ENCODE measurements at places on chromosomes 4 and X.
A peak's percentile ranks its signal among the peaks of the same experiment; 100 is the strongest.

- DNase-seq: no peak
These were observed 1.8 kb upstream of the GABRQ start for GRCh38 chrX:152635941-152636340.

DNA sequence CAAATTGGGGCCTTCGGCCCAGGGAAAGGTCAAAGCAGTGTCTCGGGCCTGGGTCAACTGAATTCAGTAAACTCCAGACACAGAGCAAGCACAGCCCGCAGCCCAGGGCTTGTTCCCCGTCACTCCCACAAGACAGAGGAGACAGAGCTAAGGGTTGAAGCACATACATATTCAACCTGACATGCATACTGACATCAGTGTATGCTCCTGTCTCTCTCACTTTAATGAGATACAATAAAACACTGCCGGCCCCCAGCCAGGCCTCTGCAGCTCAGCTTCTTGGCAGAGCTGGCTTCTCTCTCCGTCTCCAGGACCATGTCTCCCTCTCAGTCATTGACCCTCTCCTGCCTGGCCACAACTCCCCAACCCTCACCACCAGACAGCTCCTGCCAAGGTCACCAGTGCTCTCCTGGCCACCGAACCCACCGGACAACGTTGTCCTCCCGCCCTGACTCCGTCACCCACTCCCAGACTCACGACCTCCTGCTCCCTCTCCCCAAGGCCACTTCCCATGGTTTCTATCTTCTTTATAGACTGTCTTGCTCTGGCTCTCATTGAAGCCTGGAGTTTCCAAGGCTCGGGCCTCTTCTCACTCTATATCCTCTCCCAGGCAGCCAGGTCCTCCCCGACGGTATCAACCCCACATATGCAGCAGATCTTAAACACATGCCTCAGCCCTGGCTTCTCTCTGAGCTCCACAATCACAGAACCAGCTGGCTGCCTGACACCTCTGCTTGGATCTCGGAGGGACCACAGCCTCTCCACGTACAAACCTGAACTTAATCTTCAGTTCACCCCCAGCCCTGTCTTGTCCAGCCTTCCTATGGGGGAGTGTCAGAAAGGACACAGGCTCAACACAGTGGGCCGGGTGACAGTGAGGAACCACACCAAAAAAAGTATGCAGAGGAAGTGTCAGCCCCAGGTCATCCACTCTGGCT, 67.7 kb upstream of the C4orf50 start:
- no peak for DNase-seq

DNA sequence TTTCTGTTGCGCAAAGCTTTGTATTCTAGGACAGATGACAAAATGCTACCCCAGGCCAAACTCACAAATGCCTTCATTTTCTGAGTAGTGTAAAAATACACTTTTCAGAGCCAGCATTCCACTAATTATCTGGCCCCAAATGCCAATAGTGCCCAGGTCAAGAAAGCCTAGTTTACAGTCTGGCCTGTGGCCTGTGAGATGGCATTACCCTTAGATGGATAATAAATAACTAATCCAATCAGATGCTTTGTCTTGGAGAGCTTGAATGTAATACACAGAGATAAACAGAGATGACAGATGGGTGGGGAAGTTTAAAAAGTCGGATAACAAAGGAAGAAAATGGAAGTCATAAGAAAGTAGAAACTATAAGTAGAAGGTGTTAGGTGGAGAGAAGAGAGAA, 264.6 kb upstream of the FTHL17 start:
- no peak for DNase-seq

DNA sequence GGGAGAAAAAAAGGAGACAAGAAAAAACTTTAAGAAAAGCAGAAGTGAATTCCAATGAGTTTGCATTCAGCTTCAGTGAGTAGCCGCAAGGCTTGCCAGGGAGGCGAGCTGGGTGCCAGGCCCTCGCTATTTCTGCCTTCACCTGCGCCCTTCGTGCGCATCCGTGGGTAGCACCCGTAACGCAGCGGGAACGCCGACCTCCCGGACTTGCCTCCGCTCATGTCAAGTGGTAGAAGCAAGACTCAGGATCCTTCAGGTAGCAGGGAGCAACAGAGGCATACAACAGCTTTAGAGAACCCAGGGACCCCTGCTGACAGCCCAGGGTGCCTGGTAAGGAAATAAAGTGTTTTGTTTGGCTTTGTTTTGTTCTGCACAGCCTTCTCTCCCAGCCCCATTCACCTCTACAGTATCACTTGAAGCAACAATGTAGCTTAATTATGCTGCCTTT, 140.0 kb upstream of the BCOR start:
- no peak for DNase-seq

GRCh38 chr4:86586160-86586572, 7.9 kb upstream of the PTPN13 start:
- DNase-seq: no peak

GRCh38 chrX:135697601-135698000, 15.8 kb upstream of the CT45A1 start:
- DNase-seq: no peak

DNA sequence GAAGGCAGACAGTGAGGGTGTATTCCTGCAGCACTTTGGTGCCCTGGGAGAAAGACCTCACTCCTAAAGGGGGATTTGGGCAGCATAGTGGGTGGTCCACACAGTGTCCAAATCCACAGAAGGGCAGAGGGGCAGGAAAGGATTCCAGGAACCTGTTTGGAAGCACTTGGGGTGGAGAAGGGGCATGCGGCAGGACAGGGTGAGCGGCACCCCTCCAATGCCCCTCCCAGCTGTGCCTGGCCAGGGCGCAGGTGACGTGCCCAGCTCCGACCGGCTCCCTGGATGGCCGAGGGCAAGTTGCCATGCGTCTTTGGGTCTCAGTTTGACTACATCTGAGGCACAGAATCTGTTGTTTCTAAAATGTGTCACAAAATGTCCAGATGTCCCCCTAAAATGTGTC, 66.5 kb upstream of the HMX1 start:
- no peak for DNase-seq

DNA sequence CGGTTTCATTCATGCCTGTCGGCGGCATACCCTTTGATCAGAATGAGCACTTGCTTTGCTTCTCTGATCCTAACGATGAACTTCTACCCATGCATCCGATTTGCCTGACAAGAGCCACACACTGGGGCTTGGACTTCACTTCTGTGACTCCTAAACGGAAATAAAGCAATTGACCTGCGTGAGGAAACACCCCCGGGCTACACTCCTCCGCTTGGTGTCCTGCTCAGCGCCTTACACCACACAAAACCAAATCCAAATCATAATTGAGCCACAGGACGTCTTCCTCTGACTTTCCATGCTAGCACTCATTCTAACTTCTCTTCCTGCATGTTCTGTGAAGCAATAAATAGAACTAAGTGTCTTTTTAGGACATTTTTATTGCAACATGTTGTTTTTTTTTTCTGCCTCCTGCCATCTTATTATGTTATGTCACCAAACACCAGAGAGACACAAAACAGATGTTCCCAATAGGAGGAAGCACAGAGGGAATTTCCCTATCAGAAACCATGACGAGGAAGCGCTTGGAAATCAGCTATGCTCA, 110.8 kb upstream of the FAM9B start:
- DNase-seq: no peak

GRCh38 chr4:114398410-114398809, 200.2 kb upstream of the UGT8 start:
- no peak for DNase-seq

GRCh38 chrX:29580560-29580959, 634.8 kb upstream of the MAGEB2 start:
- DNase-seq: no peak

GRCh38 chr4:48898733-48899431, 7.7 kb downstream of the OCIAD2 start:
- no peak for DNase-seq

DNA sequence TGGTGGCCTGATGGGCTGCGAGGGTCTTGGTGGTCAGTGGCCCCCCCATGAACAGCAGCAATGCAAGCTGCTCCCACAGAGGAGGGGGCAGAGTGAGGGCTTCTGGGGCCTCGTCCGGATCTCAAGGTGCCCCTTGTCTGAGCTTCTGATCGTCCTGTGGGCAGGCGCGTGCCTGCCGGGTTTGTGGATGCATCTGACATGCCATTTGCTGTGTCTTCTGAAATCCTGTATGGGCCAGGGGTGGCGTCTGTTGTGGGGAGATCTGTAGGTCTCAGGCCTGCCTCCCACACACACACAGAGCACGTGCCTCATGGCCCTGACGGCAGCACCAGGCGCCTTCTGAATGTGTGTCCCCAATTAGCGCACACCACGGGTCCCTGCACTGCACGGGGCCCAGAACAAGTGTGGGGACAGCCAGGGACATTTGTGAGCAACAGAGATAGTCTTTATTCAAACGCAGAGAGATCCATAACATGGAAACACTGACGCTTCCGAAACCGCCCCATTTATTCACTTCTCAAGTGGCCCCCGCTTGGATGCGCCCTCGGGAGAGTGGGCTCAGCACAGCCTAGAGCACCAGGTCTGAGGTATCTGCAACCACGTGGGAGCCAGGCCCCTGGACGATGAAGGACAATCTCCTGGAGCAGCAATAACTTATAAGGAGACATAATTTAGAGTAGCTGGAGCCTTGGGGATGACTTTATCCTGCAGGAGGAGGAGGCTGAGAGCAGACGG, 5.7 kb downstream of the SPON2 start:
- no peak for DNase-seq

DNA sequence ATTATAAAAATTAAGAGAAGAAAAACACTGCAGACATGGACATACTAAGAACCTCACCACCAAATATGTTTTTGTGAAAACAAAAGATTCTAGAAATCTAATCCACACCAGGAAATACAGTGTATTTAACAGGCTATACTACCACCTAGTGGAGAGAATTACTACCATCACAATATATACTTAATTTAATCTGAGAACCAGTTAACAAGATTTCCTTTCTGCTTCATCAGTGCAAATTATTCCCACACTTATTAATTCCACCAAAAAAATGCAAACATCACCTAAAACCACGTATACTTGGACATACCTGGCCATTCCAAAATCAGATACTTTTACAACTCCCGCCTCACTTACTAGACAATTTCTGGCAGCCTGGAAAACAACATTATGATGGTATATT, 7.0 kb upstream of the TXK start:
- no peak for DNase-seq

DNA sequence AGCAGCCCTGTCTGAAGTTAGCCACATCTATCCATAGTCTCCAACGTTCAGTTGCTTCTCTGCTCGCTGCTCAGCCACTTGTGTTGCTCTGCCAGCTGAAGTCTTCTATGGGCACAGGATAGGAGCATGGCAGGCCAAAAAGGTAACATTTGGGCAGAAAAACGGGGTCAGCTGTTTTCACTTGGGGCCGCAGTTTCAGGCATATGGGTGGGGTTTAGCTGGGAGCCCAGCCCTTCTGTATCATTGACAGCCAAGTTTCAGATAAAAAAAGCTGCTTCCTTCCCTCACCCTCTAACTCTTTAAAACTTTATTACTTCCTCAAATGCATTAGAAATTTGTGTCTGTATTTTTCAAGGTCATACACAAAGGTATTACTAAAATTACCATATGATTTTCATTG, 18.4 kb upstream of the MANBA start:
- no peak for DNase-seq

GRCh38 chr4:184812199-184812542, 13.6 kb downstream of the ACSL1 start:
- DNase-seq: no peak

- no peak for DNase-seq
These were observed 1.4 kb downstream of the APLN start for GRCh38 chrX:129653181-129653970.

- no peak for DNase-seq
These were observed 448.9 kb upstream of the PABPC4L start for GRCh38 chr4:134650461-134650860.

DNA sequence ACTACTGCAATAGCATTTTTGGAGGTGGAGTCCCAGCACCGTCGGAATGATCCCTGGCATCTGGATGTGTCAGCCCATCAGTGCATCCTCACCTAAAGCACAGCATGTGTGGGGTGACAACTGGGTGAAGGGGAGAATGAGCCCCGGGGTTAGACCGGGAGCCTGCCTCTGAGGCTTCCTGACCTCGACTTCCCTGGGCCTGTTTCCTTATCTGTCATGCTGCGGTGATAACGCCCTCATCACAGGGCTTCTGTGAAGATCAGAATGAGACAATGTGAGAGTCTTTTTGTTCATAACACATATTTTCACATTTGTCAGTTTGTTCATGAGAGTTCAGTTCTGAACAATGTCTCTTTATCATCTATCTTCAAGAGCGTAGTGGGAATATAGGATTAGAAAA, 31.1 kb upstream of the PDLIM3 start:
- DNase-seq: peak; percentile 78

GRCh38 chrX:67346667-67347066, 197.2 kb upstream of the AR start:
- no peak for DNase-seq

- no peak for DNase-seq
These were observed 744 bp downstream of the NPY5R start for GRCh38 chr4:163344147-163345125.

DNA sequence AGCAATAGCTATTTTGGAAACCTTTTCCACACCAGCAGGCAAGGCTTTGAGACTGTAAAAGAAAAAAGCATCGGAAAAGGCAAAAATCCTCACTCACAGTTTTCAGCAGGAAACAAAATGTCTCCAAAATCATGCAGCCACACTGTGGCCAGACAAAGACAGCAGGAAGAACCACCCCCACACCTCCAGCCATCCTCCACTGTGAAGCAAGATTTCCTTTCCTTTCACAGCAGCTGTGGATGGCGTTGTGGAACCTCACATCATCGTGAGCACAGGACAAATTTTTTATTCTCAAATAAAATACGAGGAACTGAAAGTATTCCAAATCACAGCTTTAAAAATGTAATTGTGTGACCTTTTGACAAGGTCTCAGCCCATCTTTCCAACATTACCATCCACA, 351.7 kb upstream of the NOCT start:
- no peak for DNase-seq

DNA sequence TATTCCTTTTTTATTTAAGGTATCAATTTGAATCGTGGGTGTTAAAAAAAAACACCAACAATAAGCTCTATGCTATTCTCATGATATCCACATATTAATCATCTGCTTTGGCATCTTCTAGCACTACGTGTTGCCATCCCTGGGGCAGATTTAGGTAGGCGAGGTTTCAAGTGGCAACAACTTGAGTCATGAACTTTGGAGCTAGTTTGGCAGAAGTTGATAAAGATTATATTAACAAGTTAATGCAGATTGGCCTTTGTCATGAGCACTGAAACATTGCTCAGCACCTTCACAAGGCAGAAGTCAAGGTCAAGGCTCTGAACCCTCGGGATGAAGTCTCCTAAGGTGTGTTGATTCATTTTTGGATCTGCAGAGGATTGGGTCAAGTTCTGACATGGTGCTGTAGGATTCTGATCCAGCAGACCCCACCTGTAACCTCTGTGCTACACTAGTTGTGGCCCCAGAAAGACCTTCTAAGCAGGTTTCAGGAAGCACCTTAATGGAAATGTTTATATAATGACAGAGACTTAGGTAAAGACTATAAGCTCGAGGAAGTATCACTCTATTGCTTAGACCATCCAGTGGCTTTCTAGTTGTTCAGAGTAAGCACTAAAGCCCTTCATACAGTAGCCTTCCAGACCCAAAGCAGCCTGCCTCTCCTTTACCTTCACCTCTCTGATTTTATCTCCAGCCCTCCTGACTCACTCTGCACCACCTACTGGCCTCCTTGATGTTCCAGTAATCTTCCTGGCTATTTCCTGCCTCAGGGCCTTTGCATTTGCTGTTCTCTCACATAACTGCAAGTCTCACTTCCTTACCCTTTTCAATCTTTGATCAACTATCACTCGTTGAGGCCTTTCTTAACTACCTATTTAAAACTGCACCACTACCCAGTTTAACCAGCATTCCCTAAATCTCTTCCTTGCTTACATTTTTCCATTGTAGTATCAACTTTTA, 117.0 kb upstream of the SLC4A4 start:
- no peak for DNase-seq
